Heart right ventricle (tissue), 16 donors: ENCODE measurements at places on chromosomes 12 and 14. TPM values are rescaled to one million over a fixed set of nuclear protein-coding genes. Genes with fewer than 3 reads are reported as not detected.

GRCh38 chr12:54146506-54147145, 42.2 kb downstream of the SMUG1 start:
- H3K4me1 ChIP-seq: peaks cover 3% of the 10 kb centered on the region
- H3K4me3 ChIP-seq: no peak overlapping the region
- H3K27ac ChIP-seq: no peak overlapping the region
- H3K36me3 ChIP-seq: no peaks in the 10 kb centered on the region
- no peak for DNase-seq

DNA sequence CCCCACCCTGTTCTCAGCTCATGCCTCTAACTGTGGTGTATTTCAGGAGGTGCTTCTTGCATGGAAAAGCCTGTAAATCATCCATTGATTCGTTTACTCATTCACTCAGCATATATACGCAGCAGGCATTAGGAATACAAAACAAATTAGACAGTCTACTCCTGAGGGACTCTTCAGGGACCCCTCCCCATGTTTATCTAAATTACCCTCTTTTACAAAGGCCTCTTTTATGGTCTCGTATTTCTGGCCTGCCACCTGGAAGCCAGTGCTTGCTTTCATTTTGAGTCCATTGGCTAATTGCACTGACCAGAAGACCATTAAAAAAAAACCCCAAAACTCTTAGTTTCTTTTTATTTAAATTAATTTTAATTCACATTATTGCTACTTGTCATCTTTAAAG, 134.4 kb downstream of the DACT1 start:
- no peak overlapping the region for H3K27ac ChIP-seq
- H3K27me3 ChIP-seq: no peaks in the 10 kb centered on the region
- no peak for DNase-seq
- no peaks in the 10 kb centered on the region for H3K4me1 ChIP-seq

GRCh38 chr12:81330480-81330879, 252.6 kb downstream of the ACSS3 start:
- no peaks in the 10 kb centered on the region for H3K4me1 ChIP-seq
- no peak overlapping the region for H3K4me3 ChIP-seq
- no peak overlapping the region for H3K27ac ChIP-seq
- no peak for DNase-seq

GRCh38 chr12:3576891-3577290, 85.9 kb downstream of the PRMT8 start:
- no peaks in the 10 kb centered on the region for H3K4me1 ChIP-seq
- peaks cover 6% of the 10 kb centered on the region for H3K27me3 ChIP-seq
- no peaks in the 10 kb centered on the region for H3K36me3 ChIP-seq
- H3K4me3 ChIP-seq: no peak overlapping the region
- no peak overlapping the region for H3K27ac ChIP-seq

GRCh38 chr12:52023976-52024688, 17.4 kb downstream of the TAMALIN start:
- no peak for DNase-seq
- H3K27ac ChIP-seq: peak overlapping the region; percentile 36
- H3K4me1 ChIP-seq: peaks cover 42% of the 10 kb centered on the region
- no peaks in the 10 kb centered on the region for H3K36me3 ChIP-seq
- no peaks in the 10 kb centered on the region for H3K27me3 ChIP-seq

The PRIMA1 gene
- 12.7 TPM for total RNA-seq

GRCh38 chr12:78293059-78293686, 462.5 kb downstream of the NAV3 start:
- H3K27me3 ChIP-seq: no peaks in the 10 kb centered on the region
- no peak for DNase-seq
- H3K4me1 ChIP-seq: no peaks in the 10 kb centered on the region
- no peak overlapping the region for H3K4me3 ChIP-seq

The EVL gene
- 53.7 TPM for total RNA-seq

The PTPRB gene
- total RNA-seq: 42.0 TPM

The NOXRED1 gene
- 0.35 TPM for total RNA-seq

GRCh38 chr12:15179672-15180071, 41.5 kb downstream of the RERG start:
- H3K36me3 ChIP-seq: no peaks in the 10 kb centered on the region
- DNase-seq: no peak
- H3K27ac ChIP-seq: peak overlapping the region; percentile 64
- H3K4me1 ChIP-seq: peaks cover 7% of the 10 kb centered on the region
- no peaks in the 10 kb centered on the region for H3K27me3 ChIP-seq

GRCh38 chr12:102343361-102344121, 136.8 kb downstream of the IGF1 start:
- H3K36me3 ChIP-seq: no peaks in the 10 kb centered on the region
- no peaks in the 10 kb centered on the region for H3K4me1 ChIP-seq
- H3K27me3 ChIP-seq: no peaks in the 10 kb centered on the region
- no peak for DNase-seq

DNA sequence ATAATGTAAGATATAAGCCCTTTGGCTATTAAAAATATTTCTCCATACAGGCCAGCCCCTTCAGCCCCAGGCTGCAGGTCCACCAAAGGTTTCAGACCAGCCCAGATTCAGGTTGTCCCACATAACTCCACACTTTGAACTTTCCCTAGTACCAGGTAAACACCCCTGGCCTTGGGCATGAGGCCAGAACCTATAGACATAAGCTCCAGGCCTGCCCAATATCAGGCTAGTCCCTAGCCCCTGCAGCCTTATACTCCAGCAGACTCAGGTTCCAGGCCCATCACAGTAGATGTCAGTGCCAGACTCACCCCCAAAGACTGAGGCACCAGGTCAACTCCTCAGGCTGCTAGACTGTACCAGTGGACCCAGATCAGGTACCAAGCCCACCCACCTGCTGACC, 178.5 kb upstream of the DAAM1 start:
- no peak overlapping the region for H3K27ac ChIP-seq
- no peak overlapping the region for H3K4me3 ChIP-seq
- H3K27me3 ChIP-seq: no peaks in the 10 kb centered on the region
- no peaks in the 10 kb centered on the region for H3K36me3 ChIP-seq
- no peak for DNase-seq

The PLBD1 gene
- total RNA-seq: 24.1 TPM

The SIRT4 gene
- total RNA-seq: 4.2 TPM

- peak; percentile 31 for DNase-seq
- H3K27me3 ChIP-seq: no peaks in the 10 kb centered on the region
- peak overlapping the region; percentile 38 for H3K27ac ChIP-seq
- H3K4me1 ChIP-seq: no peaks in the 10 kb centered on the region
- H3K4me3 ChIP-seq: no peak overlapping the region
Measured at GRCh38 chr14:90087433-90087832, 25.6 kb downstream of the KCNK13 start.

The PRDM4 gene
- 11.8 TPM for total RNA-seq

The MARCHF9 gene
- total RNA-seq: 13.5 TPM

The RIPK3 gene
- total RNA-seq: 3.4 TPM

DNA sequence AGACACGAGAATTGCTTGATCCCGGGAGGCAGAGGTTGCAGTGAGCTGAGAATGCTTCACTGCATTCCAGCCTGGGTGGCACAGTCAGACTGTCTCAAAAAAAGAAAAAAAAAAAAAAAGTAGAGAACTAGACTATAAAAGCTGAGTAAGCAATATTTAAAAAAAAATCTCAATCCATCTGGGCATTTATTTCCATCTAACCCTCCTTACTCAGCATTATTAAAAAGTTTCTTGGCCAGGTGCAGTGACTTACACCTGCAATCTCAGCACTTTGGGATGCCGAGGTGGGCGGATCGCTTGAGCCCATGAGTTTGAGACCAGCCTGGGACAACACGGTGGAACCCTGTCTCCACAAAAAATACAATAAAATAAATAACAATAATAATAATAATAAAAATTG, 4.5 kb downstream of the SUPT16H start:
- H3K27me3 ChIP-seq: no peaks in the 10 kb centered on the region
- DNase-seq: no peak
- no peak overlapping the region for H3K4me3 ChIP-seq

GRCh38 chr14:102914474-102915291, 7.8 kb upstream of the AMN start:
- H3K27me3 ChIP-seq: no peaks in the 10 kb centered on the region
- H3K36me3 ChIP-seq: no peaks in the 10 kb centered on the region
- no peak for DNase-seq
- no peak overlapping the region for H3K27ac ChIP-seq

DNA sequence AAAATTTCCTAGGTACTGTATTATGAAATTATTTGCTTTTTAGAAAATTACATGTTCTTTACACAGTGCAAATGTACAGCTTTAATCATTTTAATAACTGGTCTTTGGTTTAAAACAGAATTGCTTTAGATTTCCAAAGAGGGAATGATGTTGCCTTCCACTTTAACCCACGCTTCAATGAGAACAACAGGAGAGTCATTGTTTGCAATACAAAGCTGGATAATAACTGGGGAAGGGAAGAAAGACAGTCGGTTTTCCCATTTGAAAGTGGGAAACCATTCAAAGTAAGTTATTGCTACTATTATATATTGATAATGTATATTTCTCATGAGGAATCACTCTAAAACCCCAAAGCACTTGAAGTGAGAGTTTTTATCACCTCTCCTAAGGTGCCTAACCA, 13.4 kb downstream of the LGALS3 start:
- H3K4me1 ChIP-seq: peaks cover 9% of the 10 kb centered on the region
- H3K36me3 ChIP-seq: peaks cover 94% of the 10 kb centered on the region
- H3K27ac ChIP-seq: no peak overlapping the region
- no peak for DNase-seq
- no peaks in the 10 kb centered on the region for H3K27me3 ChIP-seq

- H3K4me1 ChIP-seq: no peaks in the 10 kb centered on the region
- no peak for DNase-seq
- peak overlapping the region; percentile 93 for H3K4me3 ChIP-seq
- no peaks in the 10 kb centered on the region for H3K36me3 ChIP-seq
- peak overlapping the region; percentile 96 for H3K27ac ChIP-seq
Measured at GRCh38 chr14:92513966-92514843, 624 bp downstream of the RIN3 start.

GRCh38 chr12:58916161-58916621, 4.1 kb downstream of the LRIG3 start:
- H3K4me1 ChIP-seq: peaks cover 15% of the 10 kb centered on the region
- H3K27ac ChIP-seq: peak overlapping the region; percentile 95
- no peak for DNase-seq
- H3K27me3 ChIP-seq: no peaks in the 10 kb centered on the region
- H3K36me3 ChIP-seq: no peaks in the 10 kb centered on the region

The RPGRIP1 gene
- total RNA-seq: 0.12 TPM

GRCh38 chr14:53545217-53545616, 392.1 kb upstream of the DDHD1 start:
- H3K4me1 ChIP-seq: peaks cover 13% of the 10 kb centered on the region
- no peak for DNase-seq
- H3K36me3 ChIP-seq: no peaks in the 10 kb centered on the region
- no peak overlapping the region for H3K27ac ChIP-seq
- no peak overlapping the region for H3K4me3 ChIP-seq

DNA sequence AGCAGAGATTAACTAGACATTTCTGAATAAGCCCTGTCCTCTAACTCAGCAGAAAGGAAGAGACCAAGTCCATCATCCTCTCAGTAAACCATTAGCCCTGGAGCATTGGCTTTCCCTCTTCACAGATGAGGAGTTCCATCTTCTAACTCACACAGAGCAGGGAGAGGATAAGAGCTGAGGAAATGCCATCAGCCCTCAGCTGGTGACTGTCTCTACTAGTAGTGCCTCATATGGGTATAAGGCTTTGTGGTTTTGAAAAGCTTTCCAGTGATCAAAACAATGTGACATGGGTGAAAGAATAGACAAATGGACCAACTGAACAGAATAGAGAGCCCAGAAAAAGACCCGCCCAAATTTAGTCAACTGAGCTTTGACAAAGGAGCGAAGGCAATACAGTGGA, 197.2 kb upstream of the NUDT4 start:
- H3K27ac ChIP-seq: no peak overlapping the region
- H3K4me1 ChIP-seq: peaks cover 47% of the 10 kb centered on the region
- no peak for DNase-seq
- H3K36me3 ChIP-seq: no peaks in the 10 kb centered on the region

- no peaks in the 10 kb centered on the region for H3K4me1 ChIP-seq
- peak overlapping the region; percentile 24 for H3K4me3 ChIP-seq
- no peak for DNase-seq
Measured at GRCh38 chr12:109358154-109358869, 10.6 kb downstream of the MYO1H start.

The POTEM gene
- not detected for total RNA-seq

GRCh38 chr12:54398995-54399793, 14.7 kb upstream of the ZNF385A start:
- peaks cover 24% of the 10 kb centered on the region for H3K36me3 ChIP-seq
- no peak overlapping the region for H3K4me3 ChIP-seq
- H3K27me3 ChIP-seq: no peaks in the 10 kb centered on the region
- no peak overlapping the region for H3K27ac ChIP-seq
- peaks cover 3% of the 10 kb centered on the region for H3K4me1 ChIP-seq

The CYP46A1 gene
- total RNA-seq: 3.4 TPM

DNA sequence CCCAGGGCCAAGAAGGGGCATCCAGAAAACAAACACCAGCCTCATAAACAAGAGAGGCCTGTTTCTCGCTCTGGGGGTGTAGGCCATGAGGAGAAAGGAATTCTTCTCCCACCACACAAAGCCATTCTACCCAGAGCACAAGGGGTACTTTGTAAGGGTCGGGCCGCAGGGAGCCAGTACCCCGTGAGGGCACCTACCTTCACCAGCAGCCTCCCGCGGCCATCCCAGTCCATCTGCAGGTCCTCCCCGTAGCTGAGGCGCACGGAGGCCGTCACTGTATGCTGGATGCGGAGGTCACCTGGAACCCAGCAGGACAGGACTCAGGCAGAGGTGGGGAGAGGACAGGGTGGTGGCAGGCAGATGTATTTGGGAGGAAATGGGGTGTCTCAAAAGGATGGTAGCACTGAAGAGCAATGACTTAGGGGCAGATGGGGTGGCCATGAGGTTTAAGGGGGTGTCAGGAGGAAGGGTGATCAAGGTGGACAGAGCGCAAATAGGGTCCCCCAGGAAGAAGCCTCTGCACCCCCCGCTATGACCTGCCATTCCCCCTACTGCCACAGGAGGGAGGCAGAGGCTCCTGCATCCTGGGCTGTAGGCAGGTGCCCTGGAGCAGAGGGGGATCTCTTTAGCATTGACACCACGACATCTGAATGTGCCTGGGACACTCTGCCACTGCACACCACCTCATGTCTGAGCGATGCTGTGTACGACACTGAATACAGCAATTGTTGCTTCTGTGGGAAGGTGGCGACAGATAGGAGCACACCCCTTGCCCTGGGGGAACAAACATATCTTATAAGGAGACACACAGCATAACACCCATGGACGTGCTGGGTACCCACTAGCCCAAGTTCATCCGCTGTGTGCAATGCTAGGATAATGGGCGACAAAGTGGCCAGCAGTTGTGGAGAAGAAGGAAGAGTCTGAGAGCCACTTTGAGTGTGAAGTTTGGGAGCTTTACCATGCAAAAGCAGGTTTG, 61.4 kb downstream of the VWF start:
- no peaks in the 10 kb centered on the region for H3K27me3 ChIP-seq
- H3K27ac ChIP-seq: no peak overlapping the region
- no peak for DNase-seq
- H3K36me3 ChIP-seq: peaks cover 59% of the 10 kb centered on the region
- no peak overlapping the region for H3K4me3 ChIP-seq

GRCh38 chr12:56479625-56480024, 8.3 kb downstream of the GLS2 start:
- H3K27ac ChIP-seq: no peak overlapping the region
- no peak for DNase-seq
- H3K4me3 ChIP-seq: no peak overlapping the region
- H3K27me3 ChIP-seq: no peaks in the 10 kb centered on the region
- H3K4me1 ChIP-seq: peaks cover 4% of the 10 kb centered on the region
- no peaks in the 10 kb centered on the region for H3K36me3 ChIP-seq

GRCh38 chr14:31228533-31228932, 20.9 kb upstream of the HECTD1 start:
- DNase-seq: no peak
- H3K4me1 ChIP-seq: peaks cover 12% of the 10 kb centered on the region
- no peak overlapping the region for H3K27ac ChIP-seq
- H3K36me3 ChIP-seq: no peaks in the 10 kb centered on the region
- H3K4me3 ChIP-seq: no peak overlapping the region
